Immature natural killer cell (primary cell): ENCODE measurements at places on chromosomes 16 and 17. TPM values are rescaled to one million over a fixed set of nuclear protein-coding genes. Genes with fewer than 3 reads are reported as not detected.

DNA sequence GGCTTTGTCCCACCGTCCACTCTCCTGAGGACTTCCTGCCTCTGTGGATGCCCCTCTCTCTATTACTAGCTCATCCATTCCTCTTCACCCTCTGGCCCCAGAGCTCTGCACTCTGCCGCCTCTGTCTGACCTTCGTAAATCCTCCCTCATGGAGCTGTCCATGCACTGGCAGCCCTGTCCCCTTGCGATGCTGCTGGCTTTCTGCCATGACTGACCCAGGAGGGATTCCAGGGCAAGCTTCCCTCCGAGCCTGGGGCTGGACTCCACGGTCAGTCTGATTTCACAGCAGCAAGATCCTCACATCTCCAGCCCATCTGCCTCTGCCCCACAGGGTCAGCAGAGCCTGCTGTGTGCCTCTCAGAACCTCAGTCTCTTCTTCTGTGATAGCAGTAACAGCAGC, 4.7 kb downstream of the CBFA2T3 start:
- no peak for DNase-seq

GRCh38 chr17:66459811-66460270, 157.4 kb downstream of the PRKCA start:
- no peak for DNase-seq

GRCh38 chr17:42101513-42102292, 3.4 kb upstream of the ZNF385C start:
- DNase-seq: peak; percentile 44

GRCh38 chr16:72875291-72876031, 172.5 kb downstream of the ZFHX3 start:
- no peak for DNase-seq

DNA sequence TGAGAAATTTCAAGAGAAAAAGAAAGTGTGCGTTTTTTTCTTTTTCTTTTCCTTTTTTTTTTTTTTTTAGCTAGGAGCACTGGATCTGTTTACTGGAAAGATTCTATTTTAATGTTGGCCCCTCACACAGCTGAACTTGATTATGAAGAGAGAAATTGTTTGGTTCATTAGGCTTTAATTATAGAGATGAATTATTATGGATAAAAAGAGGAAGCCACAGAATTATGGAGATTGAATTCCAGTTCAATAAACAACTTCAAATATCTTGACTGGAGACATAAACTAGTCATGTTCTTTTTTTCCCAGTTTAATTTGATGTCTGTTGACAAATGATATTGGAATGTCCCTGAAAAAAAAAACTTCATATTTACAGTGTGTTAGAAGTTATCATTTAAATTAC, 152.0 kb upstream of the HS3ST3A1 start:
- DNase-seq: no peak

DNA sequence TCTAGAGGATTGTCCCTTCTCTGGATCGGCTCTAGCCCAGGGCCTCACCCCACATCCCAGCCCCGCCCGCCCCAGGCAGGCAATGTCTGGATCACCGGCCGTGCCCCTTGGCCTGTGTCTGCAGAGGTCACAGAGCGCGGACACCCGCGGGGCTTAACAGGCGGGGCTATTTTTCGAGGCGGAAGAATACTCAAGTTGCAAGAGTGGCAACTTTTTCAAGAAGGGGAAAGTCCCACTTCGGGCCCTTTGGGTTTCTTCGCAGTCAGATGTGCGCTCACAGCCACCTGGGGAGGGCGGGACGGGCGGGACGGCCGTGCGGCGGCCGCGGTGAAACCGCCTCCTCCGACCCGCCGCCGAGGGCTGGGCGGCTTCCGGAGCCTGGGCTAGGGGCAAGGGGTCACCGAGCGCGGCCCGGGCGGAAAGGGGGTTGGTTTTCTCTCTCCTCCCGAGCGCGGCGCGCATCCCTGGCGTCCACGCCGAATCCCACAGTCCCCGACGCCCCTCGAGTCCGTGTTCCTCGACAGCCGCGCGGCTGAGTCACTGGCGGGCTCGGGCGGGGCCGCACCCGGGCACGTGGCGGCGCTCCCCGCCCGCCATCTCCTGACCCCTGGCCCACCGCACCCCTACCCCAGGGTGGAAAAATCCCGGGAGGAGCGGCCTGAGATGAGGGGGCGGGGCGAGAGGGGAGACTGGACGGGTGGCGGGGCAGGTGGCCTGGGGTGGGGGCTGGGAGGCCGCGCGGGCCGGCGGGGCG, 1.2 kb upstream of the PFN1 start:
- DNase-seq: peak; percentile 81

- DNase-seq: no peak
Measured at GRCh38 chr17:80970762-80971703, 20.6 kb upstream of the CHMP6 start.

DNA sequence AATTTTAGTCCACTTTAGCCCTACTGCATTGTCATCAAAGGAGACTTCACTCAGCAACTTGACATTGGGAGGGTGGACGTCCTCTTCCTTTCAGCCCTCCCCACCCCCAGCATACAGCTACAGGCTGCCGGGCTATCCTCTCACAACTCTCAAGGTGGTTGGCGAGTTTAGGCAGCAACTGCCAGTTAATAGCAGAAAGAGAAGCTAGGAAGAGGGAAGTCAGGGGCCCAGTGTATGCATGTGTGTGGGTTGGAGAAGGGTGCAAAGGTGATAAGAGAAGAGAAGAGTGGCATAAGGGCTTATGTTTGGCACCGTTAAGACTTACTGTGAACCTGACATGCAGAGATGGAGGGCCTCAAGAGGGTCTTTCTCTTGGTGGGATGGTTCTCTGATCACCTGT, 31.8 kb downstream of the CCL4 start:
- no peak for DNase-seq

DNAI2 gene
- not detected for polyA plus RNA-seq

SMPD3 gene
- 4.2 TPM for polyA plus RNA-seq

ASPA gene
- not detected for polyA plus RNA-seq

KRT23 gene
- not detected for polyA plus RNA-seq

CKLF gene
- polyA plus RNA-seq: 318 TPM

IGF2BP1 gene
- not detected for polyA plus RNA-seq

HP gene
- not detected for polyA plus RNA-seq

NXPH3 gene
- not detected for polyA plus RNA-seq
